Right renal pelvis (tissue), 4 donors: ENCODE measurements at places on chromosomes 1 and 21. TPM values are rescaled to one million over a fixed set of nuclear protein-coding genes. Genes with fewer than 3 reads are reported as not detected.

- no peak for DNase-seq
These were observed 4.6 kb downstream of the SLC37A1 start for GRCh38 chr21:42518215-42518614.

DNA sequence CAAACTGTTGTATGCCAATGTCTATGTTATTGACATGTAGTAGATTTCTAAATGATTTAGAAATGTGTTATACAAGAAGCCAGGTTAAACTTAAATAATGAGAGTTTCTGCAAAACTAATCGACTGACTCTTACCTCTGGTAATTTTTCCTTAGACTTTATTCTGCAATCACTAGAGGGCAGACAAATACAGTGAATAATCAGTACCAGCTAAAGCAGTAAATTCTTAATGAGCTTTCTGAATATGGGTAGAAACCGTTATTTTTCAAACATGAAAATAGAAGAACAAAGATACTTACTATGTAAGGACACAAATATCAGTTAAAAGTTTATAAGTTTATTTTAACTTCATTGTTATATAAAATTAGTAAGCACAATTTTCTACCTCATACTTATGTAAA, 97.9 kb upstream of the RGS1 start:
- no peak for DNase-seq

DNA sequence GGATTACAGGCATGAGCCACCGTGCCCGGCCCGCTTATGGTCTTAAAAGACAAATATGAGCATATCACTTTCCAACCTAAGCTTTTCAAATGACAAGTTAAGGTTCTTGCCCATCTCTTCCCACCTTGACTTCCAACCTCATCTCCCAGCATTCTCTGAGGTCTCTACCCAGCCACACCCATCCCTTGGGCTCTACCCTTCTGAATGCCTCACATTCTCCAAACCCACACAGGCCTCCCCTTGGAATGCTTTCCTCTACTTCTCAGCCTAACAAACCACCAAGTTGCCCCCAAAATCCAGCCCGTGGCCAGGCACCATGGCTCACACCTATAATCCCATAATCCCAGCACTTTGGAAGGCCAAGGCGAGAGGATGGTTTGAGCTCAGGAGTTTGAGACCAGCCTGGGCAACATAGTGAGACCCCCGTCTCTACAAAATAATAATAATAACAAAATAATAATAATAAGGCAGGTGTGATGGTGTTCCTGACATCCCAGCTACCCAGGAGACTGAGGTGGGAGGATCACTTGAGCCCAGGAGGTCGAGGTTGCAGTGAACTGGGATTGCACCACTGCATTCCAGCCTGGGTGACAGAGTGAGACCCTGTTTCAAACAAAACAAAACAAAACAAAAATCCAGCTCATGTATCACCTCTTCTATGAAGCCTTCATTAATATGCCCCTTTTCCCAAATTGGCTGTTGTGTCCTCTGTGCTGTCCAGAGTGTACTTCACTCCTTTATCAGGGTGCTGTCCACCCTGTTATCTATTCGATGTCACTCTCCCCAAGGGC, 11.2 kb downstream of the DCST2 start:
- DNase-seq = no peak

Gene SYT6
- 1.4 TPM for polyA plus RNA-seq

Gene ACTA1
- polyA plus RNA-seq = 1.5 TPM

Gene AMY1B
- not detected for polyA plus RNA-seq

Gene NR5A2
- polyA plus RNA-seq = 2.1 TPM

Gene UMODL1
- 0.20 TPM for polyA plus RNA-seq

Gene SPOCD1
- polyA plus RNA-seq = 0.27 TPM

Gene SPRR2E
- polyA plus RNA-seq = not detected
